Left forelimb (tissue), 1 donor: ENCODE measurements at places on chromosomes 13 and 19.
A peak's percentile ranks its signal among the peaks of the same experiment; 100 is the strongest.

GRCh38 chr13:65468628-65469027, 1761.5 kb downstream of the PCDH9 start:
- DNase-seq, result no peak

DNA sequence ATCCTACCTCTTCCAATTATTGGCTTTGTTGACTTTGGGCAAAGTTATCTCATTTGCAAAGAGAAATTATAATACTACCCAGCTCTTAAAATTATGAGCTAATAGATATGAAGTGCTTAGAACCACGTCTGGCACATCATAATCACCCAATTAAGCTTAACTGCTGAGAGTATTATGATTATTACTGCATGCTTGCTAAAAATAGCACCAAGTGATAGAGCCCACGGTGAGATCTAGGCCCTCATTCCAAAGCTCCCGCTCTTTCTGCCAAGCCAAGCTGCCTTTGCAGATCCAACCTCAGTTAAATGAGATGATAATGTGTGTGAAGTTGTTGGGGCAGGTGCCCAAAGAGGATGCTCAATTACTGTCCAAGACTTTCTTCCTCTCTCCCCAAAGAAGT, 6.5 kb upstream of the EDDM13 start:
- DNase-seq, result no peak

- DNase-seq, result peak; percentile 61
Measured at GRCh38 chr19:45772130-45772840, 3.2 kb upstream of the SIX5 start.

- no peak for DNase-seq
Measured at GRCh38 chr19:45418802-45419201, 4.9 kb downstream of the ERCC1 start.

DNA sequence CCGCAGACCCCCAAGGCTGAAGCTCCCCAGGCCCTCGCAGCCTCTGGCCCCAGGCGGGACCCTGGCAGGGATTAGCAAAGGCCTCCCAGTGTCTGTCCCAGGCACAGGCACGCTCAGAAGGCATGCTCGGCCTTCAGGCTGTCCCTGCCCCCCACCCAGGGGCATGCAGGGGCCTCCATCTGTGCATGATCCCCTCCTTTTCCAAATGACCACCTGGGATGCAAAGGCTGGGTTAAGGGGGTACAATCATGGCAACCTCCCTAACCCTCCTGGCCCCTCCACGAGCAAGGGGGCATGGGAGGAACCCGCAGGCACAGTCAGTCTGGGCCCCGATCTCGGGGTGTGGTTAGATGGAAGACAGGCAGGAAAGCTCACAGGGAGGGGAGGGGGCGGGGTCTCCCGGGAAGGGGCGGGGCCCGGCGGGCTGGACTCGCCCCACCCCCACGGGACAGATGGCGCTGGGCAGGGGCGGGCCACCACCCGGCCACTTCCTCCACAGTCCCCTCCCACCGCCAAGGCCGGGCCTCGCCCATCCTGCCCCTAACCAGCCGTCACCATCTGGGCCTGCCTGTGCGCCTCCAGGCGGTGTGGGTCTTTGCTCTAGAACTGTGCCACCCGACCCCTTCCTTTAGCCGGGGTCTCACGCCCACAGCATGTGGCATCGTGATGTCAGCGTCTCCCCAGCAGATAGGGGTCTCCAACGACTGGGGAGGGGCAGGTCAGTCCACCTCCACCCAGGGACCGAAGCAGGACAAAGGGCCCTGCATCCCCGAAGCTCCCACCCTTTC, 7.0 kb upstream of the REXO1 start:
- DNase-seq, result peak; percentile 91

- no peak for DNase-seq
Measured at GRCh38 chr19:30222428-30222873, 149.7 kb upstream of the ZNF536 start.

- no peak for DNase-seq
Measured at GRCh38 chr13:32911506-32911905, 104.7 kb upstream of the KL start.

DNA sequence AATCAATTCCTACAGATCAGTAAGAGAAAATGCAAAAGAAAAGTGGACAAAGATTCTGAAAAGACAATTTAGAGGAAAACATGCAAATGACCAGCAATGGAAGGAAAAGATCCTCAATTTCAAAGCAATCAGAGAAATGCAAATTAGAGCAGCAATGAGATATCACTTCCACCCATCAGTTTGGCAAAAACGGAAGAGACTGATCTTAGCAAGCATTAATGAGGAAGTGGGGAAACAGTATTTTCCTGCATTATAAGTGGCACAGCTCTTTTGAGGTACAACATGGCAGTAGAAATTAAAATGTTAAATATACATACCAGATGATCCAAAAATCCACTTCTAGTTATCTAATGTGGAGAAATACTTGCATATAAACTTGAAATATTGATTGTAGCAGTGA, 69.1 kb upstream of the SLC7A1 start:
- DNase-seq, result no peak

DNA sequence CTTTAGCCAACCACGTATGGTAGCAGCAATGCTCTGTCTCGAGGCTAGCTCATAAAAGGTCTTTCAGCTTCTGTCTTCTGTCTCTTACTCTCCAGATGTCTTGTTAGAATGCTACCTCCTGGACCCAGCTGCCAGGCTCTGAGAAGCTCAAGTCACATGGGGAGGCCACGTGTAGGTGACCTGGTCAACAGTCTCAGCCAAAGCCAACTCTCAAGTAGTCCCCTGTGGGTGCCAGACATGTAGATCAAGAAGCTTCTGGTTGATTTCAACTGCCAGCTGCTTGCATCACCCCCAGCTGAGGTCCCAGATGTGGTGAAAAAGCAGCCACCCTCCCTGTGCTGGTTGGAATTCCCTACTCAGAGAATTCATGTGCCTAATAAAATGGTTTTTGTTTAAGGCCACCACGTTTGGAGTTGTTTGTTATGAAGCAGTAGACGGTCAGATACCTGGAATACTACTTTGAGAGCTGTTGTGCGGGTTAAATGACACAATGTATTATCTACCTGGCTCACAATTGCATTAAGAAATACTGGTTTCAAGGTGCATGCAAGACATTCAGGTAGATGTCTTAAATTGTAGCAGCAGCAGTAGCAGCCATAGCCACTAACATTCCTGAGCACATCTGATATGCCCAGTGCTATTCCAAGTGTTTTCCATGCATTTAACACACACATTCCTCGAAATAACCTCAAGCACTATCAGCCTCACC, 131.0 kb upstream of the RFC3 start:
- no peak for DNase-seq

- DNase-seq, result peak; percentile 59
Measured at GRCh38 chr19:31262725-31263191, 86.5 kb downstream of the TSHZ3 start.

GRCh38 chr19:41309180-41310032, 566 bp upstream of the CCDC97 start:
- DNase-seq, result no peak

DNA sequence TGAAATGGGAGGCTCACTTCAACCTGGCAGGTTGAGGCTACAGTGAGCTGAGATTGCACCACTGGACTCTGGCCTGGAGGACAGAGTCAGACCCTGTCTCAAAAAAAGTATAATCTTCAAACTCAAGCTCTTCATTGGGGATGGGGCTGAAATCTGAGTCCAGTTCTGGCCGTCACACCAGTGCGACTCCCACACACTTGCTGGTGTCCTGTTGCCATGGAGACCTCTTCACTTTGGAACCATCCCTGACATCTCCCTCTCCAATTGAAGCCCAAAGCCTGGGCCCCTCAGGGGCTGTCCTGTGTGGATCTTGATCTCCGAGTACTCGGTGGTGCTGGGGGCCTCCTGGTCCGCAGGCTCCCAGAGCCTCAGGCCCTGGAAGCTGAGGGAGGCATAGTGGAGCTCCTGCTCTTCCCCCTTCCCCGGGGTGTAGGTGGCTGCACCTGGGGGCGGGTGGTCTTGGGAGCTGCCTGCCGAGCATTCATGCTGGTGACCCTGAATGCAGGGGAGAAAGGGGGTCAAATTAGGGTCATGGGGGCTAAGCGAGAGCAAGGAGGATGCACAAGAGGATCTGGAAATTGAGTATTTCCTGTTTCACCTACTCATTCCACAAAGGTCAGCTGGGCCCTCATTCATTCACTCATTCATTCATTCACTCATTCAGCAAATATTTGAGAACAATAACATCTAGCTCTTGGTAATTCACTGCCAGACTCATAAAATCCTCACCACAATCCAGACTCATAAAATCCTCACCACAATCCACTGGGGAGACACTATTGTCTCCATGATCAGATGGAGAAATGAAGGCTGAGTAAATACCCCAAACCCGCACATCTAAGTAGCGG, 11.0 kb downstream of the SIGLEC11 start:
- DNase-seq, result no peak

DNA sequence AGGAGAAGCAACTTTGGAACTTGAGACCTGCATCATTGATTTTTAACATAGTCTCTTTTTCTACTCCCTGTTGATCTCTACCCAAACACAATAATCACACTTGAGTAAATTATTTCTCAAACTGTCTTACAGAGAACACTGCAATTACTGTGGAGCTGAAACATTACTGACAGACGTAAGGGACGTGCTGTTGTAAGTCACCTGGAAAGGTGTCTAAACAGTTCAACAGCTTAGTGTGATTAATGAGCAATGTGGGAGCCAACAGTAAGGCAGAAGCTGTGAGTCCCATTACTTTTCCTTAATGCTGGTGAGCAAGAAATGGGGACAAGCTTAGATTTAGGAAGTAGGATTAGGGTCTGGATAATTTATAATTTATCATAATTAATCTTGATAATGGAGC, 265.7 kb downstream of the DLEU7 start:
- DNase-seq, result no peak

DNA sequence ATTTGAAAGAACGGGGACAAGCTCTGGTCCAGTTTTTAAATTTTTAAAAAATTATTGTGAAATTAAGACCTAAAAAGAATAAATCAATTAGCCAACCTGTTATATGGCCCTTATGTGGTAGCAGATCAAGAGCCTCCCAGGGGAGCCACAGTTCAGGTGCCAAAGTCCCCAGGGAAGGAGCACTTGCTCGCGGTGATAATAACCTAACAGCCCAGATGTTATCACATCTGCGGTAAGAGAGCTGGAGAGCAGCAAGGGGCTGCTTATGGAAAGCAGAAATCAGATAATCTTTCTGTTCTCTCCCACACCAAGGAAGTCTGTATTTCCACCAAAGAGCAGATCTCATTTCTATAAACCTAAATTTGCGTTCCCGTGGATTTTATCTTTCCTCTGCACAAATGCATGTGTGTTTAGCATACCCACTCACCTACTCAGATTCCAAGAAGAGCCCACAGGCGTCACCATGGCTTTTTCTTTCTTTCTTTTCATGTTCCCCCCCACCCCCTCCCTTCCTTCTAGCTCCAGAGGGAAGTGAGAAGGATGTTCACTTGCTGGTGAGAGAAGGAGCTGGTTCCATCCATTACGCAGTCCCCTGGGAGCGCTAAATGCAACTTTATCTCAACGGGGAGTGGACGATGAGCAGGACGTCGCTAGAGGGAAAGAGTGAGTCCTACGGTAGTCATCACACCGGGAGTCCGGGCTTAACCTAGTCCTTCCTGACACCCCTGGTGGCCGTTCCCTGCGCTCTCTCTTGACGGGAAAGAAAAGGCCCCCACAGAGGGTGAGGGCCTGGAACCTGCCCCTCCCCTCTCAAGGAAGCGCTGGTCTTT, 1.6 kb upstream of the POU4F1 start:
- no peak for DNase-seq

DNA sequence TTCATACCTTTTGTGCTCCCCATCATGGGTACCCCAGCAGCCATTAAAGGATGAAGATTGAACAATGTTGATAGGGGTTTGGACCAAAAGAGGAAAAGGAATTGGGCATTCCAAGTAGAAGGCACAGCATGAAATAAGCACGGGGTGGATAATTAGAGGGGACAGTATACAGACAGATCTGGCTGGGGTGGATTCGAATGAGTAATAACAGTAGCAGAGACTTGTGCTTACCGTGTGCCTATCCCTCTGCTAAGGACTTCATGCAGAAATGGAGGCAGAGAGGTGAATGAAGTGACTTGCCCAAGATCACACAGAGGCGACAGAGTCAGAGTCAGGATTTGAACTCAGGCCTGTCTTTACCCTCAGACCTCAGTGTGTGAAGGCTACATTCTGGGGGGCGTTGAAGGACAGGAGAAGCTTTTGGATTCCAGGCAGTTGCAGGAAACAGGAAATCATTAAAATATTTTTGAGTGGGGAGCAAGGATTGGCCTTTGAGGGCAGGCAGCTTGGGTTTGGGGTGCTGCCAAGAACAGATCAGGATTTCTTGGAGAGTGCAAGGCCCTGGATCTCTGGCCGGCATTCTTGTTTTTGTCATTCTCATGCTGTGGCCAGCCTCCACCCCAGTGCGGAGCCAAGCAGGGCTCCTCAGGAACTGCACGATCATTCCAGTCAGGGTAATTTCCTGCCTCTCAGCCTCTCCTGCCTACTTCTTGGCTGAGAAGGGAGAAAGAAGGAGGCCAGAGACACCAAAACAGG, 18.7 kb downstream of the PAF1 start:
- DNase-seq, result peak; percentile 83

DNA sequence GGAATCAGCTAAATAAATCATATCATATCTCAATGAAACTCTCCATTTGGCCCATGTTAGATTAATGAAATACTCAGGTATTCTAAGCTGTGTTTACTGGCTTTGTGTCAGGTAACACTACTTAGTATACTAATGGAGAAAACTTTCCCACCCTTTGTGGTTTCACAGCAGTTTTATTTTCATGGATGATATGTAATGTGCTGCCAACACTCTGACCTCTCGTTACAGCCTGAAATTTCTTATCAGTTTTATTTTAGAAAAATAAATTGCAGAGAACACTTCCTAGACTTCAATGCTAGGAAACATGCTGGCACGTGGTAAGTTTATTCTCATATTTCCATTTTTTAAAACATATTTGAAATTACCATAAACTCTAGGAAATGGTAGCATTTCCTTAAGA, 758.9 kb downstream of the LIG4 start:
- no peak for DNase-seq

GRCh38 chr13:23320926-23321534, 112.5 kb downstream of the SACS start:
- DNase-seq, result no peak

GRCh38 chr19:34512254-34512822, 30.8 kb downstream of the WTIP start:
- no peak for DNase-seq

DNA sequence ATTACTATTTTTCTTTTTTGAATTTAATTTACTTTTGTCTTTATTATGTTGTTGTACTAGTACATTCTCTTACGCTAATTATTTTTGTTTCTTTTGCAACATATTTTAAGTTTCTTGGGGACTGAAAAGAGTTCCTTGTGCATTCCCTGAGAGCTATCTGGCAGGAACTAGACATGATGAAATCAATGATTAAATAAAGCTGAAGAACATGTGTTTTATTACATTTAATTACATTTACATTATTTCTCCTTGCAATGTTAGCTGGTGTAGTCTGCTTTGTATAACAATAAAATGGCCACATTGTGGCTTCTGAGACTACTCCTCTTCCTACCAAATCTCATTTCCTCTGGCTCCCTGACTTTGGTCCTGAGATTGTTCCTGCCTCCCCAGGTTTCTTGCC, 244.9 kb downstream of the NDFIP2 start:
- no peak for DNase-seq

GRCh38 chr13:33644581-33645543, 173.1 kb upstream of the RFC3 start:
- DNase-seq, result no peak

GRCh38 chr19:6687114-6687513, 17.2 kb upstream of the TNFSF14 start:
- DNase-seq, result no peak
